ENCODE measurements at places on chromosomes 3 and 15.
A peak's percentile ranks its signal among the peaks of the same experiment; 100 is the strongest.

DNA sequence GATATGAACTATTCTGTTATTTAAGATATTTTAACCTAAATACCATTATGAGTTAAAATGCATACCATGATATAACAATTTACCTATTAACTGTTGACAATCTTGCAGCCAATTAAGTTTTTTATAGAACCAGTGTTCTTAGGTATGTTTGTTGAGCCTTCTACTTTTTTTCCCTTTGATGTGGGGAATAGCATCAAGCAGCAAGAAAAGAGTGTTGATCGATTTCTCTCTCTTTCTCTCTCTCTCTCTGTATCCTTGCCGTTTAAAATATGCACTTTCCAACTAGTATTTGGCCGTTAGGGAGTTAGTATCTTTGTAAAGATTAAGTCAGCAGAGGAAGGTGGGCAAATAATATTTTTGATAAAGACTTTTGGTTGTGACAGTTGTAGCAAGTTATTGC is 5.9 kb downstream of the CHD2 start:
- DNase-seq: no peak

- peak; percentile 22 for DNase-seq
Measured at GRCh38 chr3:9809615-9810432, at the start of gene TTLL3. TTLL3 (plus strand) TSS chr3:9810262; CDS start chr3:9810662, 400 bp downstream.

- no peak for DNase-seq
Measured at GRCh38 chr15:86610038-86610437, 530.4 kb downstream of the AGBL1 start.

GRCh38 chr3:13199899-13200451 is 126.7 kb upstream of the IQSEC1 start:
- no peak for DNase-seq

GRCh38 chr3:81726735-81727134 is 34.7 kb downstream of the GBE1 start:
- no peak for DNase-seq

DNA sequence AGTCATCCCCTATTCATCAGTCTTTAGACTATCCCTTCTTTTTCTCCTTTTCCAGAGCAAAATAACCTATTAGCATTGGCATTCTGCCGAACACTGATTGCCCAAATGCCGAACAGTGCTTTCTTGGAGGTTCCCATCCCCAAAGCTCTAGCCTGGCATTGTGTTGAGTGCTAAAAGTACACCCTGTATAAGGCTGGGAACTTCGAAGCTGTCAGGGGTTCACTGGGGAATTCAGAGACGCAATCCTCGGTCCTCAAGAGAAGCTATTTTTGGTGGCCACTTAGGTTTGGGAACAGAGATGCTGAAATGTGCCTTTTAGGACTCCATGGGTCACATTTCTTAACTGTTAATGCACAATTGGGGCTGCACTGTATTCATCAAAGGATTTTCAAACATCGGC is 8.4 kb downstream of the FRMD5 start:
- no peak for DNase-seq

- peak; percentile 60 for DNase-seq
Measured at GRCh38 chr15:74635228-74635627, 19.6 kb downstream of the CLK3 start.

DNA sequence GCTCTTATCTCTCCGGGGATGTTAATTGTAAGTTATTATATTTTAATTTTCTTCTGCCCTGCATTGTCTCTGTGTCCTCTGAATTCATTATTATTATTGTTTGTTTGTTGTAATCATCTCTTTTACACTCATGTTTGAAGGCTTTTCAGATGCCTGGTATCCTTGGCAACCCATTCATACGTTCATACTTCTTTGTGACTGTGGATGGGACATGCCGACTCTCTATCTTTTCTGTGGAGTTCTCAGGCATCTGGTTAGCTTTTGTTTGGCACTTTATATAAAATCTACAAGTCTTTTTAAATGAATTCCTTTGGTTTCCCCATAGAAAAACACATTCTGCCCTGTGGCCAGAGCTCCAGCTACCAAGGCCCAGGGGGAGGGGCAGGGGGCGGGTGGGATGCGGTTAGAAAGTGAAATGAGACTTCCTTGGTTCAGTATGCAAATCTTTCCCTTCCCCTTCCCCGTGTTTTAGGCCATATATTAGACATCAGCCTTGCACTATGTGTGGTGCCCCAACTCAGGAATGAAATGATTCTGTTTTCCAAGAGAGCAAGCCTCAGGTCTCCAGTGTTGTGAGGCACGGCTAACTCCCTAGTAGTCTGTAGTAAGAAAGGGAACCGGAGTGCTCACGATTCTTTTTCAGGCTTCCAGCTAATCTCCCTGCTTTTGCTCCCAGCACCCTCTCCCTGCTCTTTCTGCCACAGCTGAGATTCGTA is 79.2 kb downstream of the SST start:
- no peak for DNase-seq

DNA sequence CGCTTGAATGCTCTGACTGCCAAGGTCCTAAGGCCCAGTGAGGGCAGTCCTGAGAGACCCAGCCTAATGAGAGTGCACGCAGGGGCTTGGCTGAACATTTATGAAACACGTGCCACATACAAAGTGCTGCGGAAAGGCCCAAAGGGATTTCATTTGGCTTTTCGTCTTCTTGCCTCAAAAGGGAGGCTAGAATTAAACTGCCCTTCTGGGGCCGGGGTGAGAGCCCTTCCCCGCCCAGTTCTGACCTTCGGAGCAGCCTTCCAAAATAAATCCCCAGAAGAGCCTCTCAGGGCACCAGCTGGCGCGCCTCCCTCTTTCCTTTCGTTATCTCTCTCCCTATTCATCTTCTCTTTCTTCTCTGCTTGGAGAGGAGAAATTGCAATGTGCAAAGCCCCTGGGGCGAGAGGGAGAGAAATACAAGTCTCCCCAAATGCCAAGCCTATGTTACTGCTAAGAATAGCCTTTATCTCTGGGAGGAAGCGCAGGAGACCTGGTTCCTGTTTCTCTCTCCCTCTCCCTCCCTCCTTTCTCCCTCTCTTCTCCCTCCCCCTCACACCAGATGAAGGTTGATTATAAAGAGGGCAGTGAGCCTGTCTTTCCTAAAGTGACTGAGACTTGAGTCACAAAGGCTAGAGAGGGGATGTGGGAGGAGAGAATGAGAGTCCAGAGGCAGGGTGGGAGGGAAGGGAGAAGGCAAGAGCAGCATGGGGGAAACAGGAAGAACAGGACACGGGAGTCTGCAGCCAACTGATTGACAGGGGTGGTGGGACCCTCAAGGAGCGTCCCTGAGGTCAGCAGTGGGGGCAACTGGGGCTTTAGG is 36.7 kb upstream of the NDUFB4 start:
- DNase-seq: no peak

- no peak for DNase-seq
Measured at GRCh38 chr3:42880183-42880582, 4.5 kb upstream of the CYP8B1 start.

DNA sequence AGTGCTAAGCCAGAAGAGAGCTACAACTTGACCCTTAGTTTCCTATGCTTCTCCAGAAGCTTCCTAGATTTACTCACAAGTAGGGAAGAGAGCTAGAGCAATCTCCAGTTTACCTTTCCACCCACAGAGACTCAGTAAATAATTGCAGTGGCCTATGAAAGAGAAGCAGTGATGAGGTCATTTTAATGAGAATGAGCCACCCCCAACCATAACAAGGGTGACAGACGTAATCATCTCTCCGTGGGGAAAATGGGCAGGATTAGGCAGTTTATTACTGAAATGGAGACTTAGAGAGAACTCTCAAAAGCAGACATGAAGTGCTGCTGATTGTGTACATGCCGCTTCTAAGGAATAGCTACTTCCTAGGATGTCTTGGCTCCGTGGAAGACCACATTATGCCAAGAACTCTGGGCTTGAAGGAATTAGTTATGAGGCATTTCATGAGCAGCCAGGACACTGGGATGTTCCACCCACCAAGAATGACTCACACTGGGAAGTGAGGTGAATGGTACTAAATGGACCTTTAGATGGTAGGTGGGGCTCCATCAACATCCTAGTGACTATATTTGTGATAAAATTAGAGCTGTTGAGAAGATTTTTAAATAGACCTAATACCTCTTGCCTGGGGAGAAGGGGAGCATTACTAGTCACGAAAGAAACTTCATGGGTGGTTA is 160.9 kb downstream of the EDEM1 start:
- no peak for DNase-seq

- DNase-seq: no peak
Measured at GRCh38 chr3:118607915-118608820, 426.5 kb downstream of the IGSF11 start.

DNA sequence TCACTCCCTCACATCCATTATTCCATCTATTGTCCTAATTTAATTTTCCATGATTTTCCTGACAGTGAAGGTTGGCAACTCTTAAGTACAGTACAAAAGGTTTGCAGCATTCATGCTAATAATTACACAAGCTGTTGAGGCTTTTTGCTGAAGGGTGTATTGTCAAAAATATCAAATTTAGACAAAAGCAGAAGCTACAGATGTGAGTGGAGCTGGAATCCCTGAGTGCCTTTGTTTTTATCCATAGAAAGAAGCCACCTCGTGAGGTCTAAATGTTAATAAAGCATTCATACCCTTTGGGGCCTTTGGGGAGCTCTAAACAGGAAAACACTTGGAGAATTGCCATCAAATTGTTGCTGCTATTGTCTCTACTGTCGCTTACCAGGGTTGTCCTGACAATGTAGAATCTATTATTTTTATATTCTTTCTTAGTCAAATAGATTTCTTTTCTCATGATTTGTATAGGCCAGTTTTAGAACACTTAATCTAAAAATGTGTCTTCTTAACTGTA is 185.8 kb upstream of the ROBO1 start:
- DNase-seq: no peak

DNA sequence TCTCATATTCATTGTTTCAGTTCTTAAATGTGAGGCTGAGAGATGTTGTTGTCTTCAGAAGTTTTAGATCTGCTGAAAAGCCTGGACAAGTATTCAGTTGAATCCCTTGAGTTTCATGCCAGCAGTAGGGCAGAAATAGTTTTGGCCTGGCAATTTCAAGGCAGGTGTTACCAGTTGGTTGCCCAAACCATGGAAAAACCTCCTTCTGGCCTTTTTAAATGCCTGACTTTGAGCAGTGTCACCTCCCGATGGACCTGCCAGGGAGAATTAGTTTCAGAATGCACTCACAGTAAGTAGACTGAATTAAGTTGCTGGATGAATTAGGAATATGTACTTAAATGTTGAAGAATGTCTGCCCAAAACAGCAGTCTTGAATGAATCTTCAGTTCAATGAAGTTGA is 383.1 kb downstream of the KCNH8 start:
- no peak for DNase-seq

GRCh38 chr15:68339481-68339880 is 61.9 kb downstream of the FEM1B start:
- no peak for DNase-seq

Measured in stimulated activated CD4-positive, alpha-beta T cell treated with anti-CD3 and anti-CD28 coated beads, Interleukin-15, amount 100 ng/mL, for 1 hour (primary cell).